GM13976 (cell line): ENCODE measurements at places on chromosomes 1 and 21.

DNA sequence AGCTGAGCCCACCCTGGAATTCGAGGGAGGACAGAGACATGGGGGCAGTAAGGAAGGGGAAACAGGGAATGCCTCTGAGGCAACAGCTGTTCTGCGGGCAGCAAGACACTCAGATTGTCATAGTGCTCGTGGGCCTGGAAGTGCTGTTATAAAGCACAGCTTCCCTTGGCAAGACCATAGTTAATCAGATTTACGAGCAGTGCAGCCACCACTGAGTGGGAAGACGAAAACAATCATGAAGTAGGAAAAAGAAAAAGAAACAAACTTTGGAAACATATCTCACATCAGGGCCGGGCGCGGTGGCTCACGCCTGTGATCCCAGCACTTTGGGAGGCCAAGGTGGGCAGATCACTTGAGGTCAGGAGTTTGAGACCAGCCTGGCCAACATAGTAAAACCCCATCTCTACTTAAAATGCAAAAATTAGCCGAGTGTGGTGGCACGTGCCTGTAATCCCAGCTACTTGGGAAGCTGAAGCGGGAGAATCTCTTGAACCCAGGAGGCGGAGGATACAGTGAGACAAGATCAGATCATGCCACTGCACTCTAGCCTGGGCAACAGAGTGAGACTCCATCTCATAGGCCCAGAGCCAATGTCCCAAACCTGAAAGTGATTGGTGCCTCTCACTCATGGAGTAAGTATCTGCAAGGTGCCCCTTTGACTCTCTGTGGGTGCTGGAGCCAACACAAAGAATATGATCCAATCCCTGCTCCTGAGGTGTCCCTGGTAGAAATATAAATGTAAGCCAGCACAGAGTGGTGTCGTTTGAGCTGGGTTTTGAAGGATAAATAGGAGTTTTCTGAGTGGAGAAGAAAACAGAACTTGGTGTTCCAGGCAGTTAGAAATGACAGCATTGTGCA, 55.6 kb upstream of the GPR153 start:
- no peak for DNase-seq

DNA sequence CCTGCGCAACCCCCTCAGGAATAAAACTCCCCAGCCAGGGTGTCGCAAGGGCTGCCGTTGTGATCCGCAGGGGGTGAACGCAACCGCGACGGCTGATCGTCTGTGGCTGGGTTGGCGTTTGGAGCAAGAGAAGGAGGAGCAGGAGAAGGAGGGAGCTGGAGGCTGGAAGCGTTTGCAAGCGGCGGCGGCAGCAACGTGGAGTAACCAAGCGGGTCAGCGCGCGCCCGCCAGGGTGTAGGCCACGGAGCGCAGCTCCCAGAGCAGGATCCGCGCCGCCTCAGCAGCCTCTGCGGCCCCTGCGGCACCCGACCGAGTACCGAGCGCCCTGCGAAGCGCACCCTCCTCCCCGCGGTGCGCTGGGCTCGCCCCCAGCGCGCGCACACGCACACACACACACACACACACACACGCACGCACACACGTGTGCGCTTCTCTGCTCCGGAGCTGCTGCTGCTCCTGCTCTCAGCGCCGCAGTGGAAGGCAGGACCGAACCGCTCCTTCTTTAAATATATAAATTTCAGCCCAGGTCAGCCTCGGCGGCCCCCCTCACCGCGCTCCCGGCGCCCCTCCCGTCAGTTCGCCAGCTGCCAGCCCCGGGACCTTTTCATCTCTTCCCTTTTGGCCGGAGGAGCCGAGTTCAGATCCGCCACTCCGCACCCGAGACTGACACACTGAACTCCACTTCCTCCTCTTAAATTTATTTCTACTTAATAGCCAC, 696 bp downstream of the TGFB2 start:
- peak; percentile 69 for DNase-seq

GRCh38 chr21:34031835-34032370, 41.5 kb upstream of the MRPS6 start:
- no peak for DNase-seq

DNA sequence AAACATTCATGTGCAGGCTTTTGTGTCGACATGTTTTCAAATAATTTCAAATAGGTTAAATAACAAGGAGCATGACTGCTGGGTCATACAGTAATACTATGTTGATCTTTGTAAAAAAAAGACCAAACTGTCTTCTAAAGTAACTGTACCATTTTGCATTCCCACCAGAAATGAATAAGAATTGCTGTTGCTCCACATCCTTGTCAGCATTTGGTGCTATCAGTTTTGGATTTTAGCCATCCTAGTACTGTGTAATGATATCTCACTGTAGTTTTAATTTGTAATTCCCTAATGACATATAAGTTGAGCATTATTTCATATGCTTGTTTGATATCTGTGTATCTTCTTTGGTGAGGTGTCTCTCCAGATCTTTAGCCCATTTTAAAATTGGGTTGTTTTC, 11.6 kb downstream of the UROD start:
- no peak for DNase-seq

GRCh38 chr1:153661111-153661708, 2.7 kb downstream of the SNAPIN start:
- no peak for DNase-seq

DNA sequence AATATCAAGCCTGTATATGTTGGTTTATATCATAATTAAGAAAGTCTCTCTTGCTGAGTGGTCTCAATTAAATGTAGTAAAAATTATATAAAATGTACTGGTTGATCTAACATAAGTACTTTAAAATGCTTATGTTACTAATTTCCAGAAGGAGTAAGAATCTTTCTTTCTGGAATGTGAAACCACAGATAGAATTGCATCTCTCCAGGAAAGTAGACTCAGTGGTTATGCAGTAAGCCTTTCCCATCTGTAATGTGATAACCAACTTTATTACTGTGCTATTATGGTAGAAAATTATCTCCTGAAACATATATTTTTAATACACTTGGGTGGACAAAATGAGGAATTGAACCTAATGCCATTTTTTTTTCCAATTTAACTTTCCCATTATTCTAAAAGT, 8.9 kb upstream of the RALGPS2 start:
- no peak for DNase-seq

GRCh38 chr1:221159608-221160007, 280.4 kb downstream of the HLX start:
- DNase-seq = no peak

DNA sequence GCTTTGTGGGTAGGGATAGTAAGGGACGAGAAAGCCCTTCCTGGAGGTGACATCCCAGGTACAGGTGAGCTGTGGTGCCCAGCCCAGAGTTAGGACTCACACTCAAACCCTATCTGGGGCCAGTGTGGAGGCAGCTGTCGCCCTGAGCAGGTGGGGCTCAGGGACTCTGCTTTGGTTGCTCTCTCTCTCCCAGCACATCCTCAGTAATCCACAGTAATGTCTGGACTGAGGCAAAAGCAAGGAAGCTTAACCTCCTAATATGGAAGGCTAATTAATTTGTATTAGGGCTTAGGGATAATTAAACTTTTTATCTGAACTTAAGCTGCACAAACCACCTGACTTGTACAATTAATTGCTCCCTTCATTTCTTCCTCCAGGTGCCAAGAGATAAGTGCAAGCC, 38.2 kb downstream of the DDX20 start:
- no peak for DNase-seq

- peak; percentile 77 for DNase-seq
Observed at GRCh38 chr1:204647114-204647804, 38.3 kb downstream of the LRRN2 start.

- DNase-seq = no peak
Observed at GRCh38 chr1:183586926-183587325, 3.3 kb downstream of the NCF2 start.

GRCh38 chr1:121483961-121484424, 299.2 kb downstream of the SRGAP2C start:
- no peak for DNase-seq

GRCh38 chr1:211066781-211067384, 67.1 kb downstream of the KCNH1 start:
- DNase-seq = no peak

GRCh38 chr1:115593365-115594259, 48.2 kb upstream of the VANGL1 start:
- no peak for DNase-seq

- peak; percentile 36 for DNase-seq
Observed at GRCh38 chr1:86703696-86704457, 499 bp upstream of the SH3GLB1 start.

- DNase-seq = no peak
Observed at GRCh38 chr1:56464294-56464693, 115.1 kb downstream of the PLPP3 start.

DNA sequence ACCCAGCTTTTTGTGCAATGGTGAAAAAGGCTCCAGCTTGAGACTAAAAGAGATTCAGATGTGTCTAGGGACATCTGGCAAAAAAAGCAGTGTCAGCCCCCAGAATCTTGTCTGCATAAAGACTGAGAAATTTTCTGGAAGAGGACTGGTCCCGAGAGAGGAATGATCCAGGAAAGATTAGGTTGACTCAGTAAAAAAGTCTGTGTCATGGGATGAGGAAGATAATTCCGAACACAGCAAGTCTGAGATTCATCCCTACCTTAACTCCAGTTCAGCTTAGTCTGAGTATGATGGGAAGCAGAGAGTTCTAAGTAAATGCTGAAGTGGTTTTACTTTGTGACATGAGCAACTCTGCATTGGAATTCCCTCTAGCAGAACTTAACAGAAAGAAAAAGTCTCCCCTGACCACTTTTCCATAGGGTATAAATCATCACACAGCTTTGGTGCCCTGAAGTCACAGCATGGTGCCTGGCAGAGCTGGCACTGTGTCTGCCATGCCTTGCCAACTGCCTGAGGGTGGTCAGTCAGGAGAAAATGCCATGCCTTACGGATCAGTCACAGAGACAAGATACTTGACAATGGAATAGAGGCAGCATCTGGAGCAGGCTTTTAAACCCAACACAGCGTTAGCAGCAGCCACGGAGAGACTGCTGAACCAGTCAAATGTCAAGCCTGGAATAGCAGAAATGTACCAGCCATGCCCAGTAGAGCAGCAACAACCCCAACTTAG, 153.4 kb downstream of the ZC3H11B start:
- no peak for DNase-seq

DNA sequence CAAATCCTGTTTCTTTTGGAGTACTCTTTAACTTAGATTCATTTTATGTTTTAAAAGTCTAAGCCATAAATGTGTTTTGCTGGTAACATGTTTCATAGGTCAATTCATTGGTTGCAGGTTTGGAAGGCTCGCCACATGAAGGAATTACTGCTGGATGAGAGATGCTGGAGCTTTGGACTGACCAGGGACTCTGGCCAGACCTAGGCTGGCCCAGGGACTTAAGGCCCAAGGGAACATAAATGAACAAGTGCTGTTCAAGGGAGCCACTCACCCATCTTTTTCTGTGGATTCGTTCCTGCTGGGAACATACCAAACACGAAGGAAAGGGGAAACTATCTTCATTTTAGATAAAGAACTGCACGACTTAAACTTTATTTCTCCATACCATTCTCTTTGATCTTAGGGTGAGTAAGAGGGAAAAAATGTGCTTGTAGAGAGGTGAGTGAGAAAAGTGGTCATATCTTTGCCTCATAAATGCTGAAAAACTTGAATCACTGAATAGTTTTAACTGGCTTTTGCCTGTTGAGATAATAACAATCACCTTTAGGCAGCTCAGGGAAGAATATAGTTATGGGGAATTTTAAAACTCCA, 15.3 kb upstream of the SHCBP1L start:
- DNase-seq = no peak

DNA sequence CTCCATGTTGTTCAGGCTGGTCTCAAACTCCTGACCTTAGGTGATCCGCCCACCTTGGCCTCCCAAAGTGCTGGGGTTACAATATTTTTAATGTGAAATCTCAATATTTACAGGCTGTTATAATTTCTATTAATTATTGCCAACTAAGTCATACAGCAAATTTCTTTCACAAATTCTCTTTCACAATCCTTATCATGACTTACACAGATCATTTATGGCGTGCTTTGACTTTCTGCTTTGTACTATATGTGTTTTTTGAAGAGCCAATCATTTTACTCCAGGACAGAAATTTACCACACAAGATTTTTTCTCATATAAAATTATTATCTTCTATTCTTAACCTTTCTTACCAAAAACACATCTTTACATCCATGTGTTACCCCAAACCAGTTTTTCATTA, 1729.9 kb downstream of the NCAM2 start:
- no peak for DNase-seq

- peak; percentile 40 for DNase-seq
Observed at GRCh38 chr1:171252482-171252881, 4.2 kb downstream of the FMO1 start.

DNA sequence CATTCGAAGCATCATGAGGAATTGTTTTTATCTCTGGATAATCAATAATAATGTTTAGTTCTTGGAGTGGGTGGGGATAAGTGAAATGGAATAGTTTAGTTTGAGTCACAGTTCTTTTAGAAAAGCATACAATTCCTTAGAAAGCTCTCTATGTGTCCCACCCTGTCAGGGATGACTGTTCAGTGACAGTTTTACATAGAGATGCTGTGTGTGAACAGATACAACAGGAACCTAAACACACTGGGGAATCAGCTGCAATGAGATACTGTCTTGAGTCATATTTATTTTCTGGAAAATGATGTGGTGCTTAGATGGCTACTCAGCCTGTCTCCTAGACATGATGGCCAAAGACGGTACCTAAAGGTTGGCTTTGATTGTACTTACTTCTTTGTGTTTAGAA, 25.7 kb upstream of the CCDC190 start:
- DNase-seq = no peak

DNA sequence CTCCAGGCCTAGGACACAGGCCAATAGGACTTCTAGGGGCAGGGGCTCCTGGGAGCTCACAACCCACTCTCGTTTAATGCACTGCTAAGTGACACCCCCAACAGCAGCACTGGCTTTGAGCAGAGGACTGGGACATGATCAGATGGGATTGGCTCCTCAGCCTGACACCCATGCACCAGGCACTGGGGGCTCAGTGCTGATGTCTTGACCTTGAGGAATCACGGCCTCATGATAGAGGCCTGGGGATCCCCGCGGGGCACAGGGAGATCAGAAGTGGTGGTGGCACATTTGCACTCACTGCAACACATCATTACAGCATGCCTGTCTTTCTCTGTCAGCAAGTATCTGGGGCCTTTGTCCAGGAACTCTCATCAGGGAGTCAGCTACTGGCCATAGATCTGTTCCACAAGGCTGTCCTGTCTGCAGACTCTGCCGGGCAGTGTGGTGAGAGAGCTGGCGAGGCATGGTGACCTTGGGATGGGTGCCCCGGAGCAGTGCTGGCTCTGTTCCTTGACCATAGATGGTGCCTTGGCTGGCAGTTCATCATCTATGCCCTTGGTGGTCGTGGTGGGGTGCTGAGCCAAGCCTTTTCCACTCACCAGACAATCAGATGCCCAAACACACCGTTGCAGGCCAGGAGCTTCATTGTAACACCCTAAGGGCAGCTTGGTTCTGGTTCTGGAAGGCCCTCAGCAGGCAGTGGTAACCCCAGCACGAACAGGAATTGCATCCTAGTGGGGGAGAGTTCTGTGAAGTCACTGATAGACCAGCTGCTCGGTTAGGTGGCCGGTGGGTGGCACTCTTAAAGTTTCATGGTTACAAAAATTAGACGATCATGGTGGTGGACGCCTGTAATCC, 22.2 kb upstream of the PARP1 start:
- no peak for DNase-seq
